NCI-H1092 treated with DMSO at 0.1 percent for 48 hours (cell line): ENCODE measurements at places on chromosomes 2 and 18.

GRCh38 chr2:241724259-241724974, 10.0 kb upstream of the D2HGDH start:
- DNase-seq = no peak

DNA sequence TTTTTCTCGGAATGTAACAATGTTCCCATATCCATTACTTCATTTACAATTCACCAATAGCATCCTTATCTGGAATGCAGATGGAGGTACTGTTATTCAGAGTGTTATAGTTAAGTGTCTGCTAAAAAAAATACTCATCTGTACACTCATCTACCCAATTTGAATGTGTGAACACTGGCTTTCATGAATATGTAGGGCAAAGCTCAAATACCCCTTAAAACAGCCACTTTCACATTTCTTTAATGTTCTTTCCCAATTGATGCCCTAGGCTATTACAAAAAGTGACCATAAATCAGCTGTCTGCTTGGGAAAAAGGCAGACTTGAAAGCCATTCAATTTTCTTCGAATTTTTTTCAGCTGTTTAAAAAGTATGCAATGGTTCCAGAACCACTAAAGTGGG, 796.3 kb upstream of the FSHR start:
- DNase-seq = no peak

GRCh38 chr2:196884368-196884767, 42.1 kb downstream of the PGAP1 start:
- DNase-seq = no peak

DNA sequence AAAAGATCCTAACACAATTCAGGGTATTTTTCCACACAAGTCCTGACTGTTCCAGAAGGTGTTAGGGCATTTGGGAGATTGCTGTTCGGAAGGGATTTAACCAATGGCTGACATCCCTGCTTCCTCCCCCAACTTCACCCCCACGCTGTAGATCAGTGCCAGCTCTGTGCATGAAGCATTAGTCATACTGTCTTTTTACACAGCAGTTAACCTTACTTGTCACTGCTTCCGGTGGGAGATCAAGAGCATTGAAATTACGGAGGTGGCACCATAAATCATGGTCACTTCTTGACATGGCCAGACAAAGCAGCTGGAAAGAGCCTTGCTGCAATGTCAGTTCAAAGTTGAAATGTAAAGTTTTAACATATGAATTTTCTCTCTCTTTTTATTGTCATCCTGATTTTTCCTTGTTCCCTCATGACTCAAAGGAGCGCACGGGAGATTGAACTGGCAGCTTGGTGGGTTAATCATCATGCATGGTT, 70.2 kb downstream of the HRH4 start:
- no peak for DNase-seq

DNA sequence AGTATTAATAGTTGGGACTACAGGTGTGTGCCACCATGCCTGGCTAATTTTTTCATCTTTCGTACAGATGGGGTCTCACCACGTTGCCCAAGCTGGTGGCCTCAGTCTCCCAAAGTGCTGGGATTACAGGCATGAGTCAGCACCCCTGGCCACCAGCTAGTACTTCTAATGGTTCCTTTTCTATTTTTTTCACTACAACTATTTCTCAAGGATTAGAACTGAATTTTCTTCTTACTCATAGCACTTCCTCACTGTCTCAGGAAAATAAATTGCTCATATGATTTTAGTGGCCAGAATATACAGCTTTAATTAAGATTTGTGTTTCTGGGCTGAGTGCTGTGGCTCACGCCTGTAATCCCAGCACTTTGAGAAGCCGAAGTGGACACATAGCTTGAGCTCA, 43.2 kb upstream of the SOS1 start:
- no peak for DNase-seq

DNA sequence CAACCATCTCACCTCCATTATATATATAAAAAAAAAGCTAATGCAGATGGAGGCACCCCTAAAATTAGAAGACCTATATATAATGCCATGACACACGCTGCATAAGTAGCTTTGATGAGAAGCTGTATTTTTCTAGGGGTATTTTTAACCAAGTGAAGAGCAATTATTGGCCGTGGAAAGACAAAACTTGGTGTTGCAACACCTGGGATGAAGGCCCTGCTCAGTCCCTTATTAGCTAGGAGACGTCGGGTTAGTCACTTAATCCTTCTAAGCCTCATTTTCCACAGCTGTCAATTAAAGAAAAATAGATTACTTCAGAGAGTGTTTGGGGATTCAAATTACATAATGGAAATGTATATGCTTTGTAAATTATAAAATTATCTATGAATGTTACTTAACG, 63.0 kb downstream of the WDR75 start:
- DNase-seq = no peak

DNA sequence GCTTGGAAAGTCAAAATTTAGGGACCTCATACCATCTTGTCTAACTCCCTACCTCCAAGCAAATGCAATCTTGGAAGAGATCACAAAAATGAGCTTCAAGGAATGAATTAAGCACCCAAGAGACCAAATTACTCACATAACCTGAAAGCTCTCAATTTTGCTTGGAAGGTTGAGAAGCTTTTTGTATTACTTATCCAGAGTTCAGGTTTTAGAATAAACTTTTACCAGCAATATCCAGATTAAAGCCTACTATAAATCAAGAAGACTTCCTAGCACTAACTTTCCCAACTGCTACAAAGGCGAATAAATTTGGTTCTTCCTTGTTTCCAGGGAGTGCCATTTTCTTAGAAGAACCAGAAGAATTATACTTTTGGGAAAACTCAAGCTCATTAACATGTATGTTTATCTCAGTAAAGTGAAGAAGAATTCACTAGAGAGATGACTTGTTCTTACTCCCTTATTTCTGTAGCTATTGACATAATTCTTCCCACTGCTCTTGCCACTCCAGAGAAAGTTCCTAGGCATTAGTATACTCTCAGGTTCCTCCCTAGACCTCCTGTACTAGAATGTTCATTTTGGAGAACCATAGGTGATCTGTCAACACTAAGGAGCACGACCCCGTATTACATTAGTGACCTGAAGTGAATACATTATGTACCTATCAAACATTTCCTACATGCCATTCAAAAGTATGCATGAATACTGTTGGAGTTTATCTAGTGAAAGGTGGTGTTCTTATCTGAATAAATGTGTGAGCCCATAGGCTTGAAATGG, 18.0 kb upstream of the STPG4 start:
- DNase-seq = no peak

GRCh38 chr2:17661460-17661859, 92.2 kb downstream of the SMC6 start:
- no peak for DNase-seq

- no peak for DNase-seq
These were observed 289.7 kb upstream of the KCNJ3 start for GRCh38 chr2:154408786-154409185.

- DNase-seq = peak; percentile 27
These were observed 50.7 kb upstream of the RNU4ATAC start for GRCh38 chr2:121479882-121480522.

- DNase-seq = no peak
These were observed 180.6 kb downstream of the MC4R start for GRCh38 chr18:60191926-60192325.

DNA sequence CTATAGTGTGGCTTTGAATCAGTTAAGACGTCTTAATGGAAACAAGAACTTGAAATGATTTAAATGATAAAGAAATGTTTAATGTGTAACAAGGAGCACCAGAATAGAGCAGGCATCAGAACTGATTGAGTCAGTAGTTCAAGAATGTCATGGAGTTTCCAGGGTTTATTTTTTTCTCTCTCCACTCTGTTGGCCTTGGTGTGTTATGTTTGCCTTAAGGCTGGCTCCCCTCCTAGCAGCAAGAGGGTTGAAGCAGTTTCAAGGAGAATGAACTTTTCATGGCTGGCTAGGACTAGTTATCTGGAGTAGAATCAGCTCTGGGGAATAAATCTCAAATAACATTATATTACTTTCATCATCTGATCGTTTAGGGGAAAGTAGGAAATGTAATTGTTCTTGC, 13.4 kb upstream of the GLS start:
- DNase-seq = no peak

DNA sequence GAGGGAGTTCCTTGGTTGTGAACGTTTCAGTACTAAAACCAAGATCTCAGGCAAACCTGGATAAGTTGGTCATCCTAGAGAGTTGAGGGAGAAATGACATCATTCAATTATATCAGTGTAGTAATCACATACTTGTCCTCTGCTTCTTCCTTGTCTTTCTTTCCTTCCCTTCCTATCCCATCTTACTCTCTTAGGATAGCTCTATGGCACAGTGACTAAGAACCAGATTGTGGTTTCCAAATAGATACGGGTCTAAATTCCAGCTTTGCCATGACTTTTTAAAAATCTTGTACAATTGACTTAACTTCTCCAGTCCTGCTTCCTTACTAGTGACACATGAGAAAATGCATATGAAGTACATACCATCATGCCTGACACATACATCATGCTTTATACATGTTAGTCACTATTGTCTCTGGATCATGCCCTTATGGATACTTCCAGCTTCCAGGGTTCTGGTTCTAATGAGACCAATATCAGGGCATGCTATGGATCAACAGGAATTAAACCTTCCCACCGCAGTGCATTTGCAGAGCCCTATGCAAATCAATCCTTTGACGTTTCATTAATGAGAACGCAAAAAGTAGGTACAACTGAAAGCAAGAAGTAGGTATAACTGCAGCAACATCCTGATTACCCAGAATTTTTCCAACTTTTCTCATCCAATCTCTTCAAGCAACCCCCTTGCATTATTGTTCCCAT, 168.0 kb upstream of the KLF7 start:
- DNase-seq = no peak

DNA sequence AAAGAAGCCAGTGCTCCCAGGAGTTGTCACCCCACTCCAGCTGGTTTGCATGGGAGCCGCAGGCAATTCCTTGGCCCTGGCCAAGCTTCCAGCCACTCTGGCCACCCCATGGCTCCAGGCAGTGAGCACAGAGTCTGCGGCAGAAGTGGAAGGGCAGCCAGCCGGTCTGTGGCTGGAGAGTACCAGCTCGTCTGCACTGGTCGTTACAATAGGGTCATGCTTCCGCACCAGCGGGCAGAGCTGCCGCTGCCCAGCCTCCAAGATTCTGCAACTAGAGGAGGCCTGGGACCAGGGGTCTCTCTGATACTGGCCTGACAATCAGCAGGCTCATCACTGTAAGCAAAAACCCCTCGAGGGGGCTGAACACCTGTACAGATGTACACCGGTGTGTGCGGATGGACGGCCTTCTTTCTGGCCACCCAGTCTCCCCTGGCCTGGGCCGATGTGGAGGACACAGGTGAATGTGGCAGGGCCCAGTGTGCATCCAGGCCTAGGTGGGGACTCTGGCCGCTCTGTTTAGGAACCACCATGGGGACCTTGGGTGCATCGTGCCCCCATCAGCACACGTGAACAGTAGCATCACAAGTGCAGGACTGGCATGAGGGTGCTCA, 51.9 kb upstream of the ODC1 start:
- DNase-seq = no peak

DNA sequence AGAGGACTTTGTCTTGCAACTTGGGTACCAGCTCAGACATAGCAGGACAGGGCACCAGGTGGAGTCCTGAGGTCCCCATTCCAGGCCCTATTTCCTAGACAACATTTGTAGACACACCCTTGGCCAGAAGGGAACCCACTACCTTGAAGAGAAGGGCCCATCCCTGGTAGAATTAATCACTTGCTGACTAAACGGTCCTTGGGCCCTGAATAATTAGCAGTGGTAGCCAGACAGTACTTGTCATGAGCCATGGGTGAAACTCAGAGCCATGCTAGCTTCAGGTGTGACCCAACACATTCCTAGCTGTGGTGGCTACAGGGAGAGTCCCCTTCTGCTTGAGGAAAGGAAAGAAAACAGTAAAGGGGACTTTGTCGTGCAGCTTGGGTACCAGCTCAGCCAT, 28.5 kb upstream of the ACTR2 start:
- DNase-seq = no peak

- no peak for DNase-seq
These were observed 303.8 kb downstream of the FSIP2 start for GRCh38 chr2:186042207-186043028.

DNA sequence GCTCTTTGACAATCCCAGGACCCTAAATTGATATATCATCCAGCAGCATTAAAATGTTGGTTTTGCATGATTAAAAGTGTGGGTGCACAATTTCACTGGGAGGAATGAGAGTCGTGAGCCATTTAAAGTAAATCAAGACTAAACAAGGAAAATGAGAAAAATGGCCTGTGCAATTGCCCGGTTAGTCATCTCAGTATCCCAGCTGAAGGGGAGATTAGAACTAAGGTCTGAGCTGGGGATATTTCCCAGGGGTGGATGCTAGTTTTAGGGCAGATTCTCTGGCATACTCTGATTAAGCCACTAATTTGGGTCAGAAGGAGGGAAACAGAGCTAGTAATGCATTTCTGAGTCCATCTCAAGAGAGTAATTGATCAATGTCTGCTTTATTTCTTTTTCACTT, 177.2 kb downstream of the EN1 start:
- DNase-seq = no peak

GRCh38 chr2:9594366-9595054, 36.3 kb downstream of the YWHAQ start:
- DNase-seq = no peak

GRCh38 chr18:9354256-9354655, 19.7 kb downstream of the TWSG1 start:
- no peak for DNase-seq

GRCh38 chr2:232609607-232610006, 23.8 kb upstream of the EFHD1 start:
- no peak for DNase-seq

- no peak for DNase-seq
These were observed 274.7 kb downstream of the HAUS1 start for GRCh38 chr18:46378864-46379207.

GRCh38 chr2:168976034-168976654, 55.0 kb downstream of the ABCB11 start:
- no peak for DNase-seq

DNA sequence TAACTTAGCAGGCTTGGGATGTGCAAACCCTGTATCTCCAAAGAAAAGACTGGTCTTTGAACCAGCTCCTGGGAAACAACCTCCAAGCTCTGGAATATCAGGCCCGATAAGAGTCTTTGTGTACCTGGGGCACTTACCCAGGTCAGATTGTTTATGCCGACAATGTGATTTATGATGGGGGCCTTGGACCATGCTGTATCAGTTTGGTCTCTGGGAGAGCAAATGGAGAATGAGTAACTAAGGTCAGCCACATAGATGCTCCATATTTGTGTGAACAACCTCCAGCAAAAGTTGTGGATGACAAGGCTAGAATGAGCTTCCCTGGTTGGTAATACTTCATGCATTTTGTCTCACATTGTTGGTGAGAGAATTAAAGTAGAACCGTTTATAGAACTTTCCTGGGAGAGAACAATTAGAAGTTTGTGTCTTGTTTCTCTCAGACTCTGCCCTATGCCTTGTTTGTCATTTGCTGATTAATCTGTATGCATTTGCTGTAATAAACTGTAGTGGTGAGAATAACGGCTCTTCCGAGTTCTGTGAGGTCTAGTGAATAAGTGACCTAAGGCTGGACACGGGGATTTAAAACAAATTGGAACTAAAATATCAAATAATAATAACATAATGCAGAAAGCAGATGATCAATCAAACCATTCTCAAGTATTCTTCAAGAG, 259.1 kb downstream of the XIRP2 start:
- DNase-seq = no peak

GRCh38 chr2:154457286-154457685, 241.2 kb upstream of the KCNJ3 start:
- no peak for DNase-seq

GRCh38 chr2:68909793-68910674, 38.8 kb upstream of the BMP10 start:
- DNase-seq = peak; percentile 49
